ENCODE measurements at places on chromosomes 3 and 15. TPM values are rescaled to one million over a fixed set of nuclear protein-coding genes. Genes with fewer than 3 reads are reported as not detected.

- no peak overlapping the region for H3K4me3 ChIP-seq
- no peak for DNase-seq
- no peaks in the 10 kb centered on the region for H3K27me3 ChIP-seq
- no peaks in the 10 kb centered on the region for H3K36me3 ChIP-seq
- peaks cover 6% of the 10 kb centered on the region for H3K4me1 ChIP-seq
Observed at GRCh38 chr3:13492048-13492447, 11.9 kb downstream of the HDAC11 start.

- peaks cover 6% of the 10 kb centered on the region for H3K4me1 ChIP-seq
- H3K4me3 ChIP-seq: no peak overlapping the region
- no peak for DNase-seq
- H3K27me3 ChIP-seq: no peaks in the 10 kb centered on the region
Observed at GRCh38 chr3:124685481-124685880, 44.8 kb upstream of the UMPS start.

DNA sequence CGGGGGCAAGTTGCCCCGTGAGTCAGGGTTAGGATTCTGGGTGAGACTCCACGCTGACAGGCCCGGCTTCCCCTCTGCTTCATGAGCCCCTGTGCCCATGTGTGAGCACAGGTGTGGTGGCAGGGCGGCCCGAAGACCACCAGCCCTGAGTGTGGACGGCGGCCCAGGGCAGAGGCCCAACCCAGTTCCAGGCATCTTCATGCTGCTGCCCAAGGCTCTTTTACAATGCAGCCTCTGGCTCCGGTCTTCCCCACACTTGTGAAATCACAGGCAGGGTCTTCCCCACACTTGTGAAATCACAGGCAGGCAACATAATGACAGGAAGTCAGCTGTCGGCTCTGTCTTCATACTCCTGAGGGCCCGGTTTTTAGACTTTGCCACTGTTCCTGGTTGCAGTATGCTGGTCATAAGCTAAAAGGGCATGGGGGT, 78.8 kb downstream of the AAGAB start:
- H3K4me3 ChIP-seq: no peak overlapping the region
- H3K27ac ChIP-seq: no peak overlapping the region
- no peak for DNase-seq
- H3K36me3 ChIP-seq: peaks cover 7% of the 10 kb centered on the region
- no peaks in the 10 kb centered on the region for H3K27me3 ChIP-seq
- H3K4me1 ChIP-seq: peaks cover 34% of the 10 kb centered on the region

DNA sequence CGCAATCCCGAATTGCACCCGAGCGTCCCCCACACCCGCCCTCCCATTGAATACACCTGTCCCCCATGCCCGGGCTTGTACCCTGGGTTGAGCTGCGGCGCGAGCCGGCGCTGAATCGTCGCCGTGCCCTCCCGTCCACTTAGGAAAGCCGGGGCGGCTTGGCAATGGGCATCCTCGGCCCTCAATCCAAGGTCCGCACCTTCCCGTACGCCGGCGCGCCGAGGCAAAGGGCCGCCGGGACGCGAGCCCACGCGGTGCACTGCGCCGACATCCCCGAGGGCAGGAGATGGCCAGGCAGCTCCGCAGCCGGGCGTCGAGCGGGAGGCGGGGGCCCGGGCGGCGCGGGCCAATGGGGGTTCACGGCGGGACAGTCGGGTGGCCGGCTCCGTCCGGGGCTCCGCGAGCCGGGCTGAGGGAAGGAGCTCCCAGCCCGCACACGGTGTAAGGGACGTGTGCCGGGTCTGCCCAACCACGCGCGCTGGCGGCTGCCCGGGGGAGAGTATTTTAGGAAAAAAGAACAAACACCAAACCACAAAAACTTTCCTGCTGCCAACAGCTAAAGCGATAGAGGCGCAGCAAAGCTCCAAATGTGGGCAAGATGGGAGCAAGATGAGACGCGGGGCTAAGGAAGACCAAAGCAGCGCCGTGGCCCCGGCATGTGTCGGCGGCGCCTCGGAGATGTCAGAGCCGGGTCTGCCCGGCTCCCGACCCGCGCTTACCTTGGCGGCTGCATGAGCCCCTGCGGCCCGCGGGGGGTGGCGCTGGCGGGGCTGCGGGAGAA, 621 bp downstream of the RGMA start:
- DNase-seq: peak; percentile 58
- peaks cover 35% of the 10 kb centered on the region for H3K4me1 ChIP-seq
- H3K27me3 ChIP-seq: peaks cover 17% of the 10 kb centered on the region
- H3K4me3 ChIP-seq: peak overlapping the region; percentile 82

GRCh38 chr3:3305084-3305483, 125.6 kb upstream of the CRBN start:
- H3K27ac ChIP-seq: no peak overlapping the region
- peaks cover 6% of the 10 kb centered on the region for H3K4me1 ChIP-seq
- H3K27me3 ChIP-seq: peaks cover 5% of the 10 kb centered on the region
- no peak overlapping the region for H3K4me3 ChIP-seq
- H3K36me3 ChIP-seq: peaks cover 16% of the 10 kb centered on the region

- no peaks in the 10 kb centered on the region for H3K36me3 ChIP-seq
- H3K4me3 ChIP-seq: no peak overlapping the region
- no peak for DNase-seq
- no peaks in the 10 kb centered on the region for H3K4me1 ChIP-seq
- no peak overlapping the region for H3K27ac ChIP-seq
Observed at GRCh38 chr3:189685291-189685690, 54.1 kb downstream of the TP63 start.

GRCh38 chr15:86164232-86164898, 84.7 kb downstream of the AGBL1 start:
- no peak for DNase-seq
- no peaks in the 10 kb centered on the region for H3K27me3 ChIP-seq
- H3K4me3 ChIP-seq: no peak overlapping the region
- peaks cover 34% of the 10 kb centered on the region for H3K4me1 ChIP-seq
- H3K27ac ChIP-seq: no peak overlapping the region

GRCh38 chr3:196753201-196753600, 13.5 kb downstream of the PAK2 start:
- no peak for DNase-seq
- peak overlapping the region; percentile 28 for H3K27ac ChIP-seq
- peaks cover 31% of the 10 kb centered on the region for H3K4me1 ChIP-seq

BNC1 gene
- not detected for total RNA-seq

- H3K36me3 ChIP-seq: peaks cover 13% of the 10 kb centered on the region
- no peaks in the 10 kb centered on the region for H3K27me3 ChIP-seq
- H3K4me3 ChIP-seq: peak overlapping the region; percentile 99
- DNase-seq: no peak
- peaks cover 4% of the 10 kb centered on the region for H3K4me1 ChIP-seq
Observed at GRCh38 chr3:179606534-179607085, 2.0 kb downstream of the NDUFB5 start.

SETMAR gene
- 15.0 TPM for total RNA-seq

DNA sequence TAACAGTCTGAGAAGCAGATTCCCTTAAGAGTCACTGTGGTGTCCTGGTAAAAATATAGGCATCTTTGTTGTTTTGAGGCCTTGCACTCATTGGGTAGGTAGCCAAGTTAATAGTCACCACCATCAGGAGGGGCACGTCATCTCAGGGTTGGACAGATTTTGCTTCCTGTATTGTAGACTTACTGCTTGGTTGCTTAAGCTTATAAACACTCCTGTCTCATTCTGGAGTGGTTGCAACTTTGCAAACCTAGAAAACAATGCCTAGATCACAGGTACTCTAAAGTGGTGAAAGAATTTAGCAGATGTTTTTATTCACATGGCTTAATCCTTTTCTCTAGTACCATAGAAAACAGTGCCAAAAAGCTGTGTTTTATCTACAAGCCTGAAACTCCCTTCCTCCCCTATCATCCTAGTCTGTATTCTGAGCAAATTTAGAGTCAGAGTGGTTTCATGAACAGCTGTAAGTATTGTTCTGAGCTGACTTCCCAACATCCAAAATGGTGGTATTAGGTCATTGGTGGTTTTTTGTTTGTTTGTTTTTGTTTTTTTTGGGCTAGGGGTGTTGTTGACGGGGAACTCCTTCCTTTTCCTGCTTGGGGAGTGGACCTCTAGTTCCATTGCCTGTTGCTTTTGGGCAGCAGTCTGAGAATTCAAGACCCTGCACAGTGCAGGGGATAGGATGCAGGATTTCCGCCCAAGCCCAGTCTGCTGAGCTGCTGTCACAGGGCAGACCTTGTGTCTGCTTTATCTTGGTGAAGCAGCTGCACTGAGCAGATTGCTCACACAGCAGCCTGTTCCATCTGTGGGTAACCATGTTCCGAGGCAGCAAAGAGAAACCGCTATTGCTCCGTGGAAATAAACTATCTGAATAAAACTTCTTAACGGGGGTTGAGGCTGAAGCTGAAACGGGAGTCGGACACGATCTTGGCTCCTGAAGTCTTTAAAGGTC, 202.0 kb downstream of the AKAP13 start:
- no peaks in the 10 kb centered on the region for H3K27me3 ChIP-seq
- DNase-seq: no peak
- H3K36me3 ChIP-seq: peaks cover 22% of the 10 kb centered on the region
- no peak overlapping the region for H3K4me3 ChIP-seq

DNA sequence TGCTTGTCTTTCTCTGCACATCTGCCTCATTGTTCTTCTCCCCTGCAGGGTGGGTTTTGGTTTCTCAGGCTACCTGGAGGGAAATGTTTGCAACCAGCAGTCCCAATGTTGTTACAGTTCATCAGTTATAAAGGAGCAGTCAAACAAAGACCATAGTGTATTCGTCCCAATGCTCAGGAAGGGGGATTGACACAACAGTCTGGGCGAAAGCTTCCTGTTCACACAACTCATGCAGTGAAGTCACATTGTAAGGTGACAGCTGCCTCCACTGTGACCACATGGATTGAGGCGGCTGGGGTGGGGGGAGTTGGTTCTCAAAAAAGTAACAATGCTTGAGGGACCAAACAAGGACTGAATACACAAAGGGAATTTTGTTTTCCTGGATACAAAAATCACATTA, 28.8 kb upstream of the TF start:
- H3K36me3 ChIP-seq: peaks cover 1% of the 10 kb centered on the region
- no peak overlapping the region for H3K27ac ChIP-seq
- H3K4me3 ChIP-seq: no peak overlapping the region
- no peaks in the 10 kb centered on the region for H3K4me1 ChIP-seq

HTR3E gene
- total RNA-seq: not detected

GRCh38 chr3:38002291-38002876, 11.8 kb downstream of the VILL start:
- H3K27ac ChIP-seq: no peak overlapping the region
- peaks cover 12% of the 10 kb centered on the region for H3K4me1 ChIP-seq
- peaks cover 4% of the 10 kb centered on the region for H3K36me3 ChIP-seq
- H3K4me3 ChIP-seq: no peak overlapping the region

DNA sequence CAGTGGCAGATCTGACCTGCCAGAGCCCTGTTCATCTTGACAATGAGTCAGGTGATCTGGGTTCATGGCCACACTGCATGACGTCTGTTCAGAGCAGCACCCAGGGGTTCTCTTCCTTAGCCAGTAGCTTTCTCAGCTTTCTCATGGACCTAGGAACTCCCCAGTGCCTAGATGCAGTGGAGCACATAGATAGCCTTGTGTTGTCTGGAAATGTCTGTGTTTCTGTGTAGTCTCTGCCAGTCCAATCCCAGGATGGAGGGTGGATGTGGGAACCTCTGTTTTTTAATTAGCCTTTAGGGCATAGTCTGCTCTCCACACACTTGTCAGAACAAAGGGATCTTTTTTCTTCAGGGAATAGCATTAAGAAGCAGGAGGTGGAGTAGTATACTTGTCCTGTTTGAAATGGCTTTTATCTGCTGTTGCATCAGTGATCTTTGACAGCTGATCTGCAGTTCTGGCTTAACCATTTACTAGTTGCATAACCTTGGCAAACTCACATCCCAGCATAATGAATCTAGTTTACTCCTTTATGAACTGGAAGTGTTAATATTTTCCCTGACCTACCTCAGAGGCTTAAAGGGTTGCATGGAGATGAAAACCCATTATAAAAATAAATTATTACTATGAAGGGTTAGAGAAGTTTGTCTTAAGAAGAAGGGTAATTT, 16.1 kb upstream of the CACNA1D start:
- no peak overlapping the region for H3K4me3 ChIP-seq
- no peak for DNase-seq
- H3K4me1 ChIP-seq: peaks cover 4% of the 10 kb centered on the region
- H3K27me3 ChIP-seq: peaks cover under 1% of the 10 kb centered on the region

A4GNT gene
- not detected for total RNA-seq
